CD4-positive, alpha-beta T cell treated with Interleukin-1 beta for 1 hour (primary cell): ENCODE measurements at places on chromosomes 6 and 20.

DNA sequence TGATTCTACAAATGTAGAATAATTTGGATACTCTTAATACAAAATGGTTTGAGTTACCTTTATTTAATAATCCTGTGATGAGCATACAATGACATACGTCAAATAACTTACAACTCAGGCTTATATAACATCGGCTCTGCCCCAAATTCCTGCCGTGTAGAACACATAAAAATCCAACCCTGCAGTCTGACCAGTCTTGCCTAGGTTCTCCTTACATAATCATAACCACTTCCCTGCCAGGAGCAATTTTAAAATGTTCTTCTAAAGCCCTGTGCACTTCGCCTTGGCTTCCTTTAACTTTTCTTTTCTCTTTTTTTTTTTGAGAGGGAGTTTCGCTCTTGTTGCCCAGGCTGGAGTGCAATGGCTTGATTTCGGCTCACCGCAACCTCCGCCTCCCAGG, 16.2 kb upstream of the IER3 start:
- no peak for DNase-seq

DNA sequence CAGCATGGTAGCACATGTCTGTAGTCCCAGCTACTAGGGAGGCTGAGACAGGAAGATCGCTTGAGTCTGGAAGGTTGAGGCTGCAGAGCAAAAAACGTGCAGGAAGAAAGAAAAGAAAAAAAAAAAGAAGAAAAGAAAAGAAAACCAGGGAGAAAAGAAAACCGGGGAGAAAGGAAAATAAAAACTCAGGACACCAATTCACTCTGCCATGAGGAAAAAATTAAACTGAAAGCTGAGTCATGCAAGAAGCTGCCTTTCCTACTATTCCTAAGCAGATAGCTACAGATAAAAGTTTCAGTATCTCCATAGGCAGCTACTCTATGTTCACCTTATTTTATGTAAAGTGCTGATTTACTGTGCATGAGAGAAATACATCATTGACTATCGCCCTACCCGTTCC, 10.5 kb downstream of the PTGIS start:
- no peak for DNase-seq

DNA sequence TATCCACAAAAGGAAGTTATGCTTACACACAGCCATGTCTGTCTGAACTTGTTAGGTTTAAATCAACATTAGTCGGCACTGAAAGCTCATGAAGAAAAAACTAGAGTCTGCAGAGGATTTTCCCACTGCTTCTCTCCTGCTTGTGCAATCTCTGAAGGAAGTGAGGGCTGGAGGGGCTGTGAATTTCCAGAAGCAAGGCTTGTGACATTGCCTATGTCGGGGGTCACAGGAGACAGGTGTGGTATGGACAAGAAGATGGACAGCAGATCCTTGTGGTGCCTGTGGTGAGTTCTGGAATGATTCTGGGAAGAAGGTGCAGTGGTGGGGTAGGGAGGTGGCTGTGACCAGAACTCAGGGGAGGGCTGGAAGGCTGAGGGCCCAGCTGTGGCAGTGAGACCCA, 84.3 kb upstream of the TRAF3IP2 start:
- no peak for DNase-seq

DNA sequence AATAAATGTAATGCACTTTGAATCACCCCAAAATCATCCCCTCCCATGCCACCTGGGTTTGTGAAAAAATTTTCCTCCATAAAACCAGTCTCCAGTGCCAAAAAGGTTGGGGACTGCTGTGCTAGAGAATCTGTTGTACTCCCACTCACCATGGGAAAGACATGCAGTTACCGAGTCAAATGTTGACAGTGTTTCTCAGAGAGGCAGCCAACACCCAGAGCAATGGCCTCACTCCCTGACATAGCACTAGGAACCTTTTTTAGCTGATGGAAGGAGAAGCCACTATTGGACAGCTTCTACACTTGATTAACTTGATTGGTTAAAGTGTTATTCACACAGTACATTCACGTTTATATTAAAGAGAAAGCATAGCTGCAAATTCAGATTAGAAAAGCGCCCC, 59.8 kb upstream of the MANEA start:
- no peak for DNase-seq

DNA sequence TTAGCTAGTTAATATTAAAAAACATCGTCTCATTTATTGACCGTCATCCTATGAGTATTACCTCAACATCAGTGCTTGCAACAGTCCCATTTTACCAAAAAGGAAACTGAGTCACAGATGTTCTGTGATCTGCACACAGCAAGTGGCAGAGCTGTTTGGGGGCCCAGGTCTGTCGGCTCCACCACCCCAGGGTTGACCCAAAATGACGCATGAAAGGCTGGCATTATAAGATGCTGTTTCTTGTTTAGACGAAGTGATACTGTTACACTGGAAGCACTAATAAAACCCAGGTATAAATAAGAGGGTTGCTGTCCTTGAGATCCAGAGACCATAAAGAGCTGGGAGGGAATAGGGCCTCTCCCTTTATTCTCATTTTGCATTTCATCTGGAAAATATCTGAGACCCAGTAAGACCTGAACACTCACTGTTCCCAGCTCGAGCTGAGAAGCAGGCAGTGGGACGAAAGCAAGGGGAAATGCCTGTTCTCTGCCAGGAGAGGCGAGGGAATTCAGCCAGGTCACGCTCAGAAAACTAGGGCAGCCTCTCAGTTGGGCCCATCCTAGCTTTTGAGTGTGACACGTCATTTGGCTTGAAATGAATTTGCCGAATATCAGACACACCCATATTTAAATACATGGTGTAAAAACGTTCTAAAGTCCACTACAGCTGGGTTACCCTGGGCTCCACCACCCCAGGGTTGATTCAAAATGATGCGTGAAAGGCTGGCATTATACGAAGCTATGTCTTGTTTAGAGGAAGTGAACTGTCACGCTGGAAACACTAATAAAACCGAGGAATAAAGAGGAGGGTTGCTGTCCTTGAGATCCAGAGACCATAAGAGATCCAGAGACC, 1.4 kb upstream of the MICAL1 start:
- DNase-seq: no peak

DNA sequence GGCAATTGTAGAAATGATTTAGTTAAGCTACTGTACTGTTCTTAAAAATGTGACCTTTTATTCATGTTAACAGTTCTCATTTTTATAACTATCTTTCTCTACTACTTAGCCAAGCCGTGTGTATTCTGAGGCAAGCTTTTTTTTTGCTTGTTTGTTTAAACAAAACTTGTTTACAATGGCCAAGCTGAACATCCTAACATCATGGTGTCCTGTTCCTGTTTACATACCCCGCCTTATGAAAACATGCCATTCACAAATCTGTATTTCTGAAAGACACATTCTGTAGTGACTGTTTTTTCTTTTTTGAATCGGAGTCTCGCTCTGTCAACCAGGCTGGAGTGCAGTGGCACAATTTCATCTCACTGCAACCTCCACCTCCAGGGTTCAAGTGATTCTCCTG, 140.9 kb downstream of the NCOA3 start:
- no peak for DNase-seq

DNA sequence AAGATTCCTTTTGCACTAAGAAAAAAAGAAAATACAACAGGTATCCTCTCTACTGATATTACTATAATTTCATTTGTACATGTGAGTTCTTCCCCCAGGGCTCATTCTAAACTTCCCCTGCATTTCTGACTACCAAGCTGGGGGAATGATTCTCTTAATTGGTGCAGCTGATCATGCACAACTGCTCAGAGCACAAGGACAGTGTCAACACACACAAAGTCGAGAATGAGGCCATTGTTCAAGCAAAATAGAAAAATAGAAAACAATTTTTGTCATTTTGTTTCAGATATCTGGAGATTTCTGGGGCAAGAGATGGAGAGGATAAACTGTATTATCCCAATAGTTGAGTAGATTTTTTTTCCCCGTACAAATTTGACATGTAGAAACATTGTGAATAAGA, 236.3 kb downstream of the HAO1 start:
- no peak for DNase-seq

DNA sequence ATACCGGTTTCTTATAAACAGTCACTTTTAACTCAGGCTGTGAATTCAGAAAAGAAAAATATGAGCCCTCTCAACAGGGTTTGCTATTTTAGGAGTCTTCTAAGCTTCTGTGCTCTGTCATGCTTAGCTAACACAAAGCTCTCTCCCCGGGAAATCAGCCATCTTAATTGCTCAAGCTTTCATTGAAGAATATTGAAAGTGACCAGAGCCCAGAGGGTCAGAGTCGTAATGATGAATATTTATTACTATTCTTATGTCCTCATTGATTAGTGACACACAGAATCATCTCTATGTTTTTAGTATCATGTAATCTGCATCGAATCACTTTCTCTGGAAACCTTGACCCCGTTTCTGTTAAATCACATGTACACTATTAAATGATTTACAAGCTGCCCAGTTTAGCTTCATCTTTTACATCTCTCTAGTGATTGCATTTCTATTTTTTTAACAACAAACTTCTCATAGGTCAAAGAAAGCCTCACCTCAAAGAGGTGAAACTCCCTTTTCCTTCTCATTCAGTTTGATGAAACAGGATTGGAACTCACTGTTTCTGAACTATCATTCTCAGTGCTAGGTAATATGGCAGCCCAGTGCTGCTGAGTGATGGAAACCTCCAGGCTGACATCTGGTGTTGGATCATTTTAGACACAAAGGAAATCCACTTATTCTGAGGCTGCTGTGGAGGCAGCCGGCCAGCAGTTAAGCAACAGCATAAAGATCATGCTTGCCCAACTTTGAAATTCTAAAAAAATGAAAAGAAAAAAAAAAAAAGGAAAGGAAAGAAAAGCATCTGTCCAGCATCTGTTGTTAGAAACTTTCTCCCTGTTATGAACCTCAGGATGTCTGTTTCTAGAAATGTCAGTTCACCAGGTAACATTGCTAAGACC, 96.3 kb downstream of the RFPL4B start:
- no peak for DNase-seq

GRCh38 chr6:148779142-148779562, 32.3 kb downstream of the UST start:
- DNase-seq: no peak

DNA sequence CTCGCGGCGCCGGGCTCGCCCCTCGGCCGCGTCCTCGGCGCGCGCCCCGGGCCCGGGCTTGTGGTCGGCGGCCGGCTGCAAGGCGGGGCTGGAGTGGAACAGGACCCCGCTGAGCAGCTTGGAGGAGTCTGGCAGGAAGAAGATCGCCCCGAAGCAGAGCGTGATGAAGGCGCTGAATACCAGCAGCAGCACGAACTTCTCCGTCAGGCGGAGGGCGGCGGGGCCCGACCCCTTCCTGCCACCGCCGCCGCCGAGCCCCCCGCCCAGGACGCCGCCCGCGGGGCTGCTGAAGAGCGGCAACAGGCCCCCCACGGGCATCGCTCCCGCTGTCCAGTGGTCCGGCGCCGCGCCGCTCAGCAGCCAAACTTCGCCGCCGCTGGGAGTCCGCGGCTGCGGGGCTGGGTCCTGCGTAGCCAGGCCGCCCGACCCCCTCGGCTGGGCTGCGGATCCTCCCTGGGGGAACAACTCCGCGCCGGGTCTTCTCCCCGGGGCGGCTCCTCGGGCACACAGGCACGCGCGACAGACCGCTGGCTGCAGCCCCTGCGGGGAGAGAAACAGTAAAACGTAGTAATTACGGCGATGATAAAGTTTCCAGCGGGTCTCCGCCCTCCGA, 707 bp downstream of the MAN1A1 start:
- peak; percentile 20 for DNase-seq

- no peak for DNase-seq
Measured at GRCh38 chr6:148990403-148990802, 243.6 kb downstream of the UST start.

GRCh38 chr6:63868351-63868750, 232.7 kb downstream of the PHF3 start:
- DNase-seq: no peak

DNA sequence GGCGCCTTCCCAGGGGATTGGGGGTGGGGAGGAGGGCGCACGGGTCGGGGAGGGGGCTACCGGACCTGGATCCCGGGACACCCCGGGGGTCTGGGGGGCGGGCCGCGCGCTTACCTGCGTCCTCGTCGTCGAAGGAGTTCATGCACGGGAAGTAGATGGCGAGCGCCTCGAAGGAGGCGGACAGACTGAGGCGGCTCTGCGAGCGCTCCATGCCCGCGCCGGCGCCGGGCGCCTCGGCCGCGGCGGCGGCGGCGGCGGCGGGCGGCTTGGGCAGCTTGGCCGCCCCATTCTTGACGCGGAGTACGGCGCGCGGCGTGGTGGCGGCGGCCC, 320 bp downstream of the RIMS4 start:
- DNase-seq: no peak

DNA sequence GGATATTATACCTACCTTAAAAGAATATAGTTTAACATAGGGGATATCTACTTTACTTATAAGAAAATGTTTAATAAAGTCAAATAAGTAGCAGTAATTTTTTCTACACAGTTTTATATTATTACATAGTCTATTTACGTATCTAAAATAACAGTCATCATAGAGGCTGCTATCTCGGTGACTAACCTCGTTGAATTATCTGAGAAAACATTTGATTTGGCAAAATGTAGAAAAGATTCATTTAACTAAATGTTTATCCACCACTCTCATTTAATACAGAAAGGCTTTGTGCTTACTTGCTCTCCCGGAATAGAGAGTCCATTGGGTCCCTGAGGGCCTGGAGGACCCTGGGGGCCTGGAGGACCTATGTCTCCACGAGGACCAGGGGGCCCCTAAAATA, 103.6 kb downstream of the COL12A1 start:
- no peak for DNase-seq

- no peak for DNase-seq
Measured at GRCh38 chr20:33175123-33175522, 7.2 kb downstream of the BPIFA2 start.

DNA sequence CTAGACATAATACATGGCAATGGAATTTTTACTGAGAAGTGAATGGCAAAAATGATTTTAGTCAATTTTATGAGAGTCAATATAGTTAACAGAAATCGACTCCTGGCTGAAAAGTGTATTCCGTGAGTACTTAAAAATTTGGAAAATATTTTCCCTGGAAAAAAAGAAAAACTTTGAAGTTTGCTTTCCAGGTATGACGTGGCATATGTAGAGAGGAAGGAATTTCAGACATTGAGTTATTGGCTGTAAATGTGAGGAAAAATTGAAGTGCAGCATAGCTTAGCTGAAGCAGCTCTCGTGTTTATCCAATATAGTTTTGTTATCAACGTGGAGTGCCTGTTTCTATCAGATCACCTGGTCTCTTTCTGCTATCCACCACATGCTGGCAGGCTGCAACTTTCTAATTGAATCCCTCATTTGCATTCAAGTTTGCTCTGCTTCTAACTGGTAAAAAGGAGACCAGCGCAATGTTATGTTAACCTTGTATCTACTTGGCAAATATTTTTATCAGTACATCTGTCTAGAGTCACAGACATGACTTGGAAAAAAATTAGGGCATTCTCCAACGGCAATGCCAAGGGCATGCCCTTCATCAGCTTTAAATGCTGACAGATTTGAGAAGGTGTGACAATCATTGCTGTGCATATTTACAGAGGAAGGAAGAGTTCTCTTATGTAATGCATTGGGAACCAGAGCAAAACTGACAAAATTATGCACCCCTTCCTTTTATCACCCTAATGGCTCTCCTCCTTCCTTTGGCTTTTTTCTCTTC, 1102.8 kb upstream of the FLRT3 start:
- DNase-seq: no peak

- no peak for DNase-seq
Measured at GRCh38 chr6:110816677-110817076, 1.4 kb upstream of the CDK19 start.

GRCh38 chr6:111478749-111479148, 4.3 kb downstream of the REV3L start:
- no peak for DNase-seq

- no peak for DNase-seq
Measured at GRCh38 chr6:3325210-3325609, 66.5 kb downstream of the PSMG4 start.
